Hepatocyte (in vitro differentiated cells): ENCODE measurements at places on chromosomes 11 and 22. TPM values are rescaled to one million over a fixed set of nuclear protein-coding genes. Genes with fewer than 3 reads are reported as not detected.

Gene CFAP300
- 1.5 and 3.4 TPM in 2 replicates for total RNA-seq

Gene SAMM50
- 37.6 and 52.7 TPM in 2 replicates for total RNA-seq

Gene BET1L
- 28.6 and 33.9 TPM in 2 replicates for total RNA-seq

Gene TRIM66
- total RNA-seq: 1.2 and 4.7 TPM in 2 replicates

Gene SGSM1
- total RNA-seq: 3.1 and 3.5 TPM in 2 replicates

Gene MYEOV
- total RNA-seq: not detected in 2 replicates

Gene E2F8
- 2.1 and 2.3 TPM in 2 replicates for total RNA-seq

Gene CSNK2A3
- total RNA-seq: 0.83 and 2.4 TPM in 2 replicates

Gene ASPHD2
- total RNA-seq: 1.2 and 1.4 TPM in 2 replicates

Gene DTX4
- total RNA-seq: 26.2 and 27.5 TPM in 2 replicates

Gene PKDREJ
- 0.16 TPM in 1 of 2 replicates, not detected in the other for total RNA-seq

Gene JAML
- total RNA-seq: 3.5 and 5.3 TPM in 2 replicates

Gene CCDC87
- 0.36 and 0.53 TPM in 2 replicates for total RNA-seq

Gene SEZ6L
- total RNA-seq: 0.20 and 0.43 TPM in 2 replicates

Gene ZNF202
- total RNA-seq: 5.7 and 9.0 TPM in 2 replicates

Gene SERHL2
- total RNA-seq: 1.3 and 4.1 TPM in 2 replicates

Gene RIMBP3C
- total RNA-seq: 0.30 and 0.32 TPM in 2 replicates

Gene OR8K3
- total RNA-seq: not detected in 2 replicates

Gene NNMT
- 115 and 150 TPM in 2 replicates for total RNA-seq
